Spleen (tissue), 13 donors: ENCODE measurements at places on chromosomes 5 and 9. TPM values are rescaled to one million over a fixed set of nuclear protein-coding genes. Genes with fewer than 3 reads are reported as not detected.

The SLC36A2 gene
- not detected for total RNA-seq

The SLC9A3 gene
- 1.3 TPM for total RNA-seq

GRCh38 chr9:125971050-125971449, 223.9 kb downstream of the PBX3 start:
- DNase-seq = no peak

GRCh38 chr5:171650597-171650996, 135.0 kb upstream of the SMIM23 start:
- no peak for DNase-seq

- no peak for DNase-seq
These were observed 183.5 kb downstream of the GAS1 start for GRCh38 chr9:86763791-86764190.

- no peak for DNase-seq
These were observed 170.6 kb upstream of the RFX3 start for GRCh38 chr9:3696368-3696767.

The PCAT7 gene
- total RNA-seq = not detected

DNA sequence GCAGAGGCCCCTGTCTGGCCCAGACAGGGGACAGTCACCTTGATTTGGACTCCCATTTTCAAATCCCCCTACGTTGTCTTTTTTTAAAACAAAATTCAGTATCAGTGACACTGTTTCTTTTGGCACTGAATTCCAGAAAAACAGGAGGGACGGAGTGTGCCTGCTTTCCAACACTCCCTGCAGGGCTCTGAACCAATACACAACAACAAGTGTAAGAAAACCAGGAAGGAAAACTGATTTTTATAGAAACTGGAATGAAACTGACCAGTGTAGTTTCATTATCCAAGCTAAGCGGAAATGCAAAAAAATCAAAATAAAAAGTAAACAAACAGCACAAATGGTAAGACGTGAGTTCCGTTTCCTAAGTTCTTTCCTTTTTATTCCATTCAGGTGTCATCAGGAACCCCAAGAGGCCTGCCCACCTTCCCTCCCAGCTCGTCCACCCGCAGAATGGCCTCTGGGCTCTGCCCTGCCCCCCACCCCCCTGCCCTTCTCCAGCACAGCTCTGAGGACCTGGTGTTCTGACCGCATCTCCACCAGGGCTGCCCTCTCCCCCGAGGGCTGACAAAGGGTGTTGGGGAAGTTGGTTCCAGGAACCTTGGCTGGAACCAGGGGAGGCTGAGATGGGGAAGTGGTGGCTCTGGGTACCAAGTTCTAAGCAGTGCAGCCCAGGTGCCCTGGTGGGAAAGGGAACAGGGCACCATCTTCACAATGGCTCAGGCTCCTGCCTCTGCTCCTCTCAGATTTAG, 73.6 kb downstream of the PSD2 start:
- DNase-seq = peak; percentile 67

- no peak for DNase-seq
These were observed 15.5 kb downstream of the GOLGA2 start for GRCh38 chr9:128260340-128260739.

GRCh38 chr9:25636026-25636425, 42.2 kb downstream of the TUSC1 start:
- no peak for DNase-seq
